ENCODE measurements at places on chromosomes 1 and 21.

GRCh38 chr1:116544588-116545358, 26.1 kb downstream of the CD58 start:
- no peak for DNase-seq

DNA sequence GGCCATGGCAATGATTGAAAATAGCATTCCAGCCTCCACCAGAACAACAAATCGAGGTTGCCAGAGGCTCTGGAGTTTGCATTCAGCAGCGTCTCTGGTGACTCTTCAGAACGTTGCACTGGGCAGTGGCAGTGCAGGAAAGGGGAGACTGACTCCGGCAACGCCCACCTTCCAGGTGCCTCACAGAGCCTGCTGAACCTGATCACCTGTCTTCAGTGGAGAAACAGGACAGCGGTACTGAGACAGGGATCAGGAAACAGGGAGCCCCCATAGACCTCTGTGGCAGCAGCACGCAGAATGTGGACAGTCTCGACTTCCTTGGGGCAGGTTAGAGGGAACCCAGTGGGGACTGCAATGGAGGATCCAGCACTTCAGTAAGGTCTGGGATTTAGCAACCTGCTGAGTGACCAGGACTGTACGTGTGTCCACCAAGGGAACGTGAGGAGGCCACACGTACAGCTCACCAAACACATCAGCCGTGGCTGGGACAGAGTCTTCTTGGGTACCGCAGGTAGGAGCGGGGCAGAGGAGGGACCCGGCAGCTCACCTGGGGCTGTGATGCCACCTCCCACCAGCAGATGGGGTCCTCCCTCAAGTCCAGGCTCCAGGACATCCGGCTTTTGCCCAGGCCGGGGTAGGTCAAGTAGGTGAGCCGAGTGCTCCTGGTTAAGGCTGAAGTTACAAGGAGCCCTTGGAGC, 128.6 kb downstream of the PRDM2 start:
- DNase-seq, result peak; percentile 67

GRCh38 chr1:212955961-212956620, 5.8 kb downstream of the VASH2 start:
- no peak for DNase-seq

DNA sequence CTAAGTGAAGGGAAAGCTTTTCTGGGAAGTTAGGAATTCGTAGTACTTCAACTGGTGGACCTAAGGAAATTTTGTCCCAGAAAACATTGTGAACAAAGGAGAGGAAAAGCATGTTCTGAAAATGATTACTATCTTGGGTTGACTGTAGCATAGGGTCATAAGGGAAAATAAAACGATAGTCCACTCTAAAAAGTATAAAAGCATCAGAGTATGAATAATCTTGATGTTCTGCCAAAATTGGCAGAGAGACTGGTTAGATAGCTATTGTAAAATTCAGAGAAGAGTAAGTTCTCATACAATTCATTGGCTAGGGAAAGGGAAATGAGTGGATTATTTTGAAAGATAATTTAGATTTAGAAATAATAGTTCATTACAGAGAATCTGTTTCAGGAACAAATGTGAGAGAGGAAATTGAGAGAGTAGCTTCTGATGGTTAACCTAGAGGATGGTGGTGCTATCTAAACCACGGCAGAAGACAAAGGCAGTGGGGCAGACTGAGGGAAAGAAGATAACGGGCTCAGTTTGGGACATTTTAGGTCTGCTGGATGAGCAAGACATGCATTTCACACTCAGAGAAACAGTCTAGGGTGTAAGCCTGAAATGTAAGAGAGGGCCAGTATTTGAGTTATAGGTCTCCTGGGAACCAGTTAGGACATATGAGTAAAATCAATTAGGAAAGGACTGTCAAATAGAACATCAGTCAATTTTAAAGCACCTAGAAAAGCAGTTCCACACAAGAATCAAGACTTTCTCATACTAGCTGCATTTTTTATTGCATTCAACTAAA, 799.3 kb upstream of the CXADR start:
- no peak for DNase-seq

- no peak for DNase-seq
Observed at GRCh38 chr1:218718977-218719376, 373.8 kb downstream of the TGFB2 start.

DNA sequence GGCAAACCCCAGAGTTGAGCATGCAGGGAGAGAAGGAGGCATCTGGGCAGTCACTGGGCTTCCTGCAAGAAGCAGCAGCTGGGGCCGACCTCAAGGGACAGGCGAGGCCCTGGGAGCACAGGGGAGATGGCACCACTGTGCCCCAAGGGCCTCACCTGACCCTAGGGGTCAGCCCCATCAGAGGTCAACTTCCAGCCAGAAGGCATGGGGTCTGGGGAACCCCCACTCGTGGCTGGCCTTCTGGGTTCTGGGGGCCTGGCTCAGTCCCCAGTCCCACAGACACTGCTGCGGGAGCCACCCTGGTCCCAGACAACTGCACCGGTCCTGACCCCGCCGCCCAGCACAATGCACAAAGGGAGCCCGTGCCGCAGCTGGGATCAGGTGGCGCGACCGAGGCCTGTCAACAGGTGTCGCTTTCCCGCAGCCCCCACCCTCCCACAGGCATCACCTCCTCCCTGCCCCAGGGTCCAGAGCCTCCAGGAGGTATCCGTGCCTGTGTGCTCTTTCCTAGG, 6.2 kb downstream of the WNT9A start:
- no peak for DNase-seq

DNA sequence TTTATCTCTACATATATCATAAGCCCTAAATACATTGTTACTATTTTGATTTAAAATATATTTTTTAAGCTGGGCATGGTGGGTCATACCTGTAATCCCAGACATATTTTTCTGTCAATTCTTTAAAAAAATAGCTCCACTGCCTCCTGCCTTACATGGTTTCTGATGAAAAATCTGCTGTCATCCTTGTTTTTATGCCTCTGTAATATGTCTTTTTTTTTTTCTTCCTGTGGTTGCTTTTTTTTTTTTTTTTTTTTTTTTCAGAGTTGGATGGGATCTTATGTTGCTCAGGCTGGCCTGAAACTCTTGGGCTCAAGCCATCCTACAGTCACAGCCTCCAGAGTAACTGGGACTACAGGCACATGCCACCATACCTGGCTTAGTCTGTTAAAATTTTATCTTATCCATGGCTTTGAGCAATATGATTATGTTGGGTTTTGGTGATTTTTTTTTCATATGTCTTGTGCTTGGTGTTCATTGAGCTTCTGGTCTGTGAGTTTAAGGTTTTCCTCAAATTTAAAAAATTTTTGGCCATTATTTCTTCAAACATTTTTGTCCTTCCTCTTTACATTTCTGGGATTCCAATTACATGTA, 12.4 kb upstream of the EDARADD start:
- no peak for DNase-seq

DNA sequence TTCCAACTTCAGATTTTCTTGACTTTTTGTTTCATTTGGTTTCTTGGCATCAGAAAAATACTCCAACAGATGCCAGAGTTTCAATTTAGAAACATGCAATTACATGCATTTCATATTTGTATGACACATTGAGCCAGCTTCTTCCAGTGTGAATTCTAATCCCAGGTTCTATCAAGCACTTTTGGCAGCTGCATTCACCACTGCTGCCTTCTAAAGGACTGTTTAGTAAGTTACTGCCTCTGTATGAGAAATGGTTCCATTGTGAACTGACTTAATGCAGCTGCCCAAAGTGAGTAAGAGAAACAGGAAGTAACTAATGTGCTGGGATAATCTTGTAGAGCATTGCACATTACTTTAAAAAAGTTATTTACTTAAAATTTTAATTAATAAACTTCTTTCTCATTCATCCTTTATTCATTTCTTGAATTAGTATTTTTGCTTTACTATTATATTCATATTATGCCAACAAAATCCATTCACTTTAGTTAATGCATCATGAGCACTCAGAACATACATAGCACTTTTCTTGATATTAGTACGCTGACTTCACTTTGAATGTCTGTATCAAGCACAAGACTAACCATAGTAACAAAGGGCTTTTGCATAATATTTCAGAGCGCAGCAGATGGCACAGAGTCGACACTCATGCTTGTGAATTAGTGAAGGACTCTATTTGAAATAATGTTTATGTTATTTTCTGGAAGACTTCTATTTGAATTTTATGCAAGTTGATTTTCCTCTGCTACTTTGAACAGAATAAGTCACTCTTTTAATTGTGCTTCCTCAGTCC, 9.8 kb downstream of the RGS18 start:
- no peak for DNase-seq

DNA sequence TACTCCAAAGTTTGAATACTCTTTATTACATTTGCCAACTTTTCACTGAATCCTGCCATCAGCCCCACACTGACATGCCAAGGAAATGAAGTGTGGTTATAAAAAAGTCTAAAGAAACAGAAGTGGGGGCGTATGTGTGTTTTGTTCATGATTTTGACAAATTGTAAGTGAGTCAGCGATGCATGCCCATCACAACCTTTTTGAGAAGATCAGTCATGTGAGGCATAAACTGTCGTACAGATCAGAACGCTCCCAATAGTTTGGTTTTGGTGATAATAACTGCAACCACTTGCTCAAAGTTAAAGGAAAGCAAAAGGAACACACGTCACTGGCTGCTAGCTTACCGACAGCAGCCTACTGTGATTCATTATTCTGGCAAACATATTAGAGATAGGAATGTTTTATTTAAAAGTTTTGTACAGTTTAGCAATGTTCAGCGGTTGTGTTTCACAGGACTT, 95.6 kb downstream of the RGS2 start:
- DNase-seq, result no peak

DNA sequence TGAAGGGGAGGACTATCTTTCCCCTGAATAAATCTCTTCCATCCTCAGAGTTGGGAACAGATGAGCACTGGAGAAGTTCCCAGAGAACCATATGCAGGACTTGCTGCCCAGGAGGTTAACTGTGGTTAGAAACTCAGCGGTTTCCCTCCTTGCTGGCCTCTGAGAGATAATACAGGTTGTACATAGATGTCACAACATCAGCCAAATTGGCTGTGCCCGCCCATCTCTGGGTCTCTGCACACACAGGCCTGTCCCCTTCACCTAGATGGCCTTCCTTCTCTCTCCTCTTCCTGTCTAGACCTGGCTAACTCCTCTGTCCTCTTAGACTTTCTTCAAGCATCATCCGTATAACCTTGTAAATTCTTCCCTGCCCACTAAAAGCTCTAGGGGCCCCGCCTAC, 5.7 kb downstream of the RGS5 start:
- no peak for DNase-seq

DNA sequence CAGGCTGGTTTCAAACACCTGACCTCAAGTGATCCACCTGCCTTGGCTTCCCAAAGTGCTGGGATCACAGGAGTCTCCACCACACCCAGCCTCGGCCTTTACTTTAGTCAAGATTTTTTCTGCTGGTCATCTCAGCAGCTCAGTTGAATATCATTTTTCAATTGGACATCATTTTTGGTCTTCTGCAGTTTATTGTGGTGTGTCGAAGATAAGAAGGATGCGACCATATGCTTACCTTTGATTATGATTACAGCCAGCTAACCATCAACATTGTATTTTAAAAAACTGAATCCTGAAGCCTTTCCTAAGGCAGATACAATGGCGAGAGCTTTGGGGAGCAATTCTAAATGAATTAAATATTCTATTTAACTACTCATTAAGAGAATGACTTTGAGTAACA, 12.3 kb upstream of the NFIA start:
- DNase-seq, result no peak

- DNase-seq, result no peak
Observed at GRCh38 chr1:33982419-33982818, 118.5 kb downstream of the HMGB4 start.

- no peak for DNase-seq
Observed at GRCh38 chr1:174556392-174556791, 108.6 kb downstream of the GPR52 start.

DNA sequence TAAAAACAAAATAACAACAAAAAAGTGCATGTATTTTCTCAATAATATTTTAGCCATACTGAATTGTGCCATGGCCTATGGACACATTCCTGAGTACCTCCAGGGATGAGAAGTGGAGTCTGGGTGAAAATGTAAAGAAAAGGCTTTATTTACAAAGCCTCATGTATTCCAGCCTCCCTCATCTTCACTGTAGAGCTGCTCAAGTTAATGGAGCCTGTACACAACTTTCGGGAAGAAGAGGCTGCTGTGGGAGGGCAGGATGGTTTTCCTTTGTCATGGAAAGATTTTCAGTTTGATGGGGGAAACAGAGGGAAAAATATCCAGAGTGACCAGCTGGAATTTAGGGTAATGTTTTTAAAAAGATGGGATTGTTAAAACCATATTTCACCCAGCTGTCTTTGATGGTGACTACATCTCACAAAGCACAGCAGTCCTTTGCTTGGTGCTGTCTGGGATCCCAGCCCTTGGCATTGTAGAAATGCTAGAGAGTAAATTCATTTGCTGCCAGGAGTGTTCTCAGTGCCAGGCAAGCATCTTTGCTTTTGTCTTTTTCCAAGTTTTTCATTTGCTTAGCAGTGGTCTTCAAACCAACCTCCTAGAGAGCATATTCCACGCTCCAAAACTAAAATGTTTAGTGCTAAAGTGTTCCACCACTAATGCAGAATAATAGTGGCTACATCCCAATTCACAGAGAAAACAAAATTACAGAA, 54.9 kb downstream of the DPT start:
- DNase-seq, result no peak

DNA sequence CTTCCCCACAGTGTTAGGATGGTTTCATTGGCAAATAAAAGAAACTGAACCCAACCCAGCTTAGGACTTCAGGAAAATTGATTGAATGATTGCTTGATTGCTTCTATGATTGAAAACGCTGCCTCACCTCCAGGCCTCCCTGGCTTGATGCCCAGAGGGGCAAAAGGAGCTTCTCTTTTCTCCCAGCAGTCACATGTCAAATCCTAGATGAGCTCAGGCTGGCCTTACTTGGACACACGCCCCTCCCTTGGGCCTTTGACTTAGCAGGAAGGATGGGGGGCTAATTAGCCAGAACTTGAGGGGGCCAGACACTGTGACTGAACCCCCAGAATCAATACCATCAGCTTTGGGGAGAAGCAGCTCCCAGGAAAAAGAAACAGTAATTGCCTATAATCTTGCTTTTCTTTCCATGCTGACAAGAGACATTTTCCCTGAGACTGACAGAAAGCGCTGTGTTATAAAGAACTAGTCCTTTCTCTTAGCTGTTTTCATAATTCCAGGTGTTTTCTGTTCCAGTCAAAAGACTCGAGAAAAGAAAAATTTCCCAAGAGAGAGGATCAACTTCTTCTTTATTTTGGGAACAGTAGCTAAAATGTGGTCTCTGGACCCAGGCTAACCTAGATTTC, 50.8 kb upstream of the ATP5PO start:
- DNase-seq, result no peak

DNA sequence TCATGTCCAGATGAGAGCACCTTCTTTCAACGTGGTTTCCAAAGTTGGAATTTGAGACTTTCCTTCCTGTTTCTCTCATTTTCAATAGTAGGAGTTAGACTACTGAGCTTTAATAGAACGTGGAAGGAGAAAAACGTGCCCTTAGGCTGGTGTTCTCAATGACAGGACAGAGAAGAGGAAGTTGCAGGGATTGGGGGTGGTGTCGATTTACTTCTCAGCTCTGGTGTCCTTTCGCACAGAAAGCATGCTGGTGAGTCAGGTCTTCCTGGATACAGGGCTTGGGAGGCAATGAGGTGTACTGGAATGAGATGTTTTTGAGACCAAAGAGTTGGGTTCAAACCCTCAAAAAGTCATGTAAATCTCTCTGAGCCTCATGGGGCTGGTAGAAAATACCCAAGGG, 67.1 kb downstream of the HIVEP3 start:
- DNase-seq, result no peak

Measured in Caco-2 (cell line).